Stimulated activated CD4-positive, alpha-beta T cell treated with anti-CD3 and anti-CD28 coated beads, TNF-alpha, amount 100 ng/mL, for 4 hours (primary cell): ENCODE measurements at places on chromosomes 3 and 15.

GRCh38 chr3:112721231-112721630 lies 80.3 kb upstream of the CCDC80 start:
- no peak for DNase-seq

DNA sequence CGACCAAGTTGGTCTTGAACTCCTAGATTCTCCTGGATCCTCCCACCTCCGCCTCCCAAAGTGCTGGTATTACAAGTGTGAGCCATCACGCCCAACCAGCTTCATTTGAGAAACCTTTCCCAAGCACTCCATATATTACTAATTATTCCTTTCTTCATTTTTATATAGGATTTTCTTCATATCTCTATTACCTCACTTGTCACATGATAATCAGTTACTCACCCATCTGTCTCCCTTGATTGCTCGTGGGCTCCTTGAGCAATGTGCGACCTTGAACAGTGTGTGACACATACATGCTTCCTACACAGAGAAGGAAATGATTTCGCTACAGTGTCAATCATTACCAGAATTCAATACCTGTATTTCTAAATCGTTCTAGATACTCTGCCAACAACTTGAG lies 110.7 kb upstream of the C2CD4B start:
- no peak for DNase-seq

DNA sequence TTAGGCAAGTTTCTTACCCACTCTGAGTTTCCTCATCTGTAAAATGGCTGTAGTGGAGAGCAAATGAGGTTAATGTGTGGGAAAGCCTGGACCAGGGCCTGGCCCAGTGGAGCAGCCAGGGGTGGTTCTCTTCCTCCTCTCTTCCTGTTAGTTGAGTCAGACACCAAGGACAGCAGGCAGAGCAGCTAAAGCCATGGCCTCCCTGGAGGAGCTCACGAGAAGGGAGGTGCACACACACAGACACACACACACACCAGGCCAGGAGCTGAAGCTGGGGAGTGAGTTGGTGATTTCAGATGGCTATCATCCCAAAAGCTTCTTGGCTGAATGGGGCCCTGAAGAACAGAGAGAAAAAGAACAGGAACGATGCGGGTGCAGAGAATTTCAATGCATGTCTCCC lies 33.2 kb upstream of the TSPAN3 start:
- no peak for DNase-seq

DNA sequence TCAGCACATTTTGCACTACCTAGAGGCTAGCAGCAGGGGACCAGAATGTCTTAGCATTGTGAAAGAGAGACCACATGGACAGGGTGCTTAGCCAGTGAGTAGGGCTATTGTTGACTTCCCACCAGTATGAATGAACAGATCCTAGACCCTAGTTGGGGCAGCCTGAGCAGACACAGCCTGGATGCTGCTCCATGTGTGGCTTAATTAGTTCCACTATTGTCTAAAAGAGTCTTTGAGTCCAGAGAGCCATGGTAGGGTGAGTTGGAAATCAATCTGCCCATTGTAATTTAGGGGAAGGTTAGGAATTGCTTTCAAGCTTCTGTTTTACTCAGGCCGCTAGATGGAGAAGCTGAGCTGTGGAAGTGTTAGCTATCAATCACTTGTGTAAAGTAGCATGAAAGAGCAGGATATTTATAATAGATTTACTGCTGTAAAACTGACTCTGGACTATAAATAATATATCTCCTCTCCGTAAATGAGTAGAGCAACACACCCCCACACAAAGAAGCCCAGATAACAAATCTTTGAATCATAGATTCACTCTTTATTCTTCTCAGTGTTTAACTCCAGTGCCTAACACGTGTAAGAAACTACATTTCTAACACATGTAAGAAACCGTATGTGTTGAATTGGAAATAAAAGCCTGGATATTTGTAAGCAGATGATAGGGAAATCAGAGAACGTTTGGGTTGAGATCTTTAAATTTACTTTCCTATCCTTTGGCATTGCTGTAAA lies 4.1 kb upstream of the GCSAM start:
- DNase-seq: no peak

DNA sequence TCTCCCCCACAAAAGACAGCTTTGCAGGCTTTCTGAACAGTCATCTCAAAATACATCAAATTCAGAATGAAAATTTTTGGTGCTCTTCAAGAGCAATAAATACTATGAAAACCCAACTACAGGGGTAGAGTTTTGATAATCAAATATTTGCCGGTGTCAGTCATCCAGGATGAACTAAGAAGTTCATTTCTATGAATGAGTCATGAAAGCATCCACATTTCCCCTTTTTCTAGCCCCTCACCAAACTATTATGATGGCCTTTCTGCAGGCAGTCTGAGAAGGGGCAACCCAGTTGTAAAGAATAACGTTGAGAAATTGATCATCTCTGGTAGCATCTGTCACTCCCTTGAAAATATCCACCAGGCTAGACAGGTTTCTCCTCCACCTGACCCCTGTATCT lies 3.1 kb upstream of the LPCAT4 start:
- no peak for DNase-seq

DNA sequence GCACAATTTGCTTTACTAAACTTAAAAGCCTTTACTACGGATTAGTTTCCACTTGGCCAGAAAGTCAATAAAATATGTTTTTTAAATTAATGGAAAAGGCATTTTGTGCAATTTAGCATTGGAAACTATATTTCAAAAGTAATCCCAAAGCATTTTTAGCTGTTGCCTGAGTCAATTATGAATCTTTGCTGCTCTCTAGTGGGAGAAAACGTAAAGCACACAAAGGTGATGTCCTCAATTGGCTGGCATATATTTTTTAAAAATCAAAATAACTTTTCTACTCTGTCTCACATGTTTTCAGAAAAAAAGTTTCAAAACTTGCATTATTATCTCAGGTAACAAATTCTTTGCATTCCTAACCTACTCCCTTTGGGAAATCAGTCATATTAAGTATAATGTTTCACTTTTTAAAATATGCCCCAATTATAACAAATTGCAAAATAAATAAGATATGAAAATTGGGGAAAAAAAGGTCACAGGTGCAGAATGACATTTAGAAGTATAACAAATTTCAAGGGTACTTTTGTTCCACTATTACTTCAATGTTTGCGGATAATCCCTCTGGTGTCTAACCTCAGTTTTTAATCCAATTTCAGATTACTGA lies 47.2 kb upstream of the TEX55 start:
- no peak for DNase-seq

GRCh38 chr3:177602601-177603147 lies 405.4 kb upstream of the TBL1XR1 start:
- no peak for DNase-seq

- DNase-seq: no peak
Observed at GRCh38 chr3:52023860-52024764, 28.4 kb upstream of the RPL29 start.

DNA sequence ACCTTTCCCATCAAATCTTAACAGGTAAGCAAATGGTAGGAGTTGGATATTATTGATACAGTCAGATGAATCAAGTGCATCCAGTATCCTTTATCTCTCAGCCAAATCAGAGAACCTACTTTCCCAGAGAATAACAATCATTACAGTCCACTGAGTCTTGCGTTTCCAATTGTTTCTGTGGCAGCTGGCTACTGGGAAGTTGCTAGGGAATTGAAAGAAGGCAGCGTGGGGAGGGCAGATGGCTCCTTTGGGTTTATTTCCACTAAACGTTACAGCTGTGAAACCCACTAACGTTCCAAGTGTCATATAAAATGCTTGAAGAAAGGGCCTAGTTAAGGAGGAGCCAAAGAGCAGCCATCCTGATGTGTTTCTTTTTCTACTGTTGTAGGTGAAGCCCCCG lies 78.4 kb downstream of the WDR72 start:
- no peak for DNase-seq

GRCh38 chr3:64398476-64398875 lies 173.2 kb upstream of the PRICKLE2 start:
- no peak for DNase-seq

GRCh38 chr3:13213490-13213889 lies 140.3 kb upstream of the IQSEC1 start:
- DNase-seq: no peak

DNA sequence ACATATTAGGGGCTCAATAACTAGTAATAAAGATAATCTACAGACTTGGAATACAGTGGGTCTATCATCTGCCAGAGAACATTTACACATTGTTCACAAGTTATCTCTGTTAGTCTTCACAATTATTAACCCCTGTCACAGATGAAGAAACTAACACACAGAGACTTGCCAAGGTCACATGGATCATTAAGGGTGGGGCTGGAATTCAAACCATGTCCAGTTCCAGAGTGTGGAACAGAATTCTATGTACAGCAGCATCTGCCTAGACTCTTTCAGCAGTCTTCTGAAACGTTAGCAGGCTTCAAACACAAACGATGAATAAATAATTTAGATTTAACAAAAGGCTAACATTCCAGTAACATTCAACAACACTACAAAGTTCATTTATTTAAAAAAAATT lies 673.9 kb upstream of the NR2F2 start:
- no peak for DNase-seq
